T-helper 1 cell (primary cell): ENCODE measurements at places on chromosomes 7 and 10.

DNA sequence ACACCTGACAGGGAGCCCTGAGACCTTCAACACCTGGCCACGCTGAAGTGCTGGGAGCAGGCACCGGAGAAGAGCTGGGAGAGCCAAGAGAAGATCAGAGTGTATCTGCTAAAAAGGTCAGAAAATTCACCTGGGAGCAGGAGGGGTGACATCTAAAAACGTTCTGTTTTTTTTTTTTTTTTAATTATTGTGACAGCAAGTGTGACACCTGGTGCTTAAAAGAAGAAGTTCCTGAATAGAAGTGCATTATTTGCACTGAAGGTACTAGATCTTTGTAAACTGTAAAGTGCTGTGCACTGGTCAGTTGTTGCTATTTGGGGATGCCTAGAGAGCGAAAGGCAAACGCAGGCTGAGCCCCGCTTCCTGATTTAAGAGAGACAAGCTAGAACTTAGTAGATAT lies 422.0 kb downstream of the PLXNA4 start:
- DNase-seq: no peak

GRCh38 chr10:109978481-109978880 lies 29.3 kb upstream of the ADD3 start:
- DNase-seq: peak; percentile 55

DNA sequence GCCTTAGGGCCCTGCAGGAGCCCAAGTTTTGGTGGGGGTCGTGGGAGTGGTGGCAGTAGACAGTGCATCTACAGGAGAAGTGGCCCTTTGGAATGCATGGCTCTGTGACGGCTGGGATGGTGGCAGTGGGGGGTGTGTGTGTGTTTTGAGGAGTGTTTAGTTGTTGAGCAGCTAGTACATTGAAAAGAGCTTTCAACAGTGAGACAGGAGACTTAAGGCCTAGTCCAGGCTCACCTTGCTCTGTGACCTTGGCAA lies 27.1 kb downstream of the ZNF775 start:
- DNase-seq: no peak

- no peak for DNase-seq
These were observed 91.5 kb downstream of the MYO3A start for GRCh38 chr10:26025523-26025922.

DNA sequence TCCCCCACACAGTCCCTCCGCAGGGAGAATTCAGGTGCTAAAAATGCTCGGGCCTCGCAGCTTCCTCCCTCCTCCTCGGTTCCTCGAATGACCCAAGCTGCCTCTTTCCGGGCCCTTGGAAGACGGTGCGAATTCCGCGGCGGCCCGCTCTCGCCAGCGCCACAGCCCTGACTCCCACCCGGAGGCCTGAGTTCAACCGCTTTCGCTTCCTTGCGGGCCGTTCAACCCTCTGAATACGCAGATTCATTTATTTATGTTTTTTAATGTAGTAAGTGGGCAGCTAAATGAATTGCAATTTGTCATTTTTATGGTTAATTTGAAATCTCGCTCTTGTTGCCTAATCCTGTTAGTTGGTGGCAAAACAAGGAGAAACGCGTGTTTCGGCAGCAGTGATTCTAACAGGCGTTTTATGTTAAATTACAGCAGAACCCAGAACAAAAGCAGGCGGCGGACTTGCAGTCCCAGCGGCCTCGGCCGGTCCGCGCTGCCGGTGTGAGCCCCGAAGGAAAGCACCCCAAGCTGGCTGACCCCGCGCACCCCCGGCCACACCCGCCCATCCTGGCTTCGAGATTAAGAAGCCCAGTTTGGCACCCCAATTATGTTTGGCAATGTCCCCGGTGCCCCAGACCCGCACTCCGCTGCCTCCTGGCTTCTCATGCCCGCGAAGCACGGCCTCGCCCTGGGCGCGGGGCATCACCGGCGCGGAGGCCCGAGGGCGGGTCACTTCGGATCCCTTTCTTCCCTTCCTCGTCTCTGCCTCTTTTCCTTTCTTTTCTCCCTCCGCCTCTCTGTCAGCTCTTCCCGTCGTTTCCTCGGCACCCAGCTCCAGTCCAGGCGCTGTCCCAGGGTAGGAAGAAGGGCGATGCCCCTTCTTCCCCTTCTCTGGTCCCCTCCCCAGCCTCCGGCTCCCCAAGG lies 75.9 kb downstream of the INSIG1 start:
- no peak for DNase-seq

GRCh38 chr10:86450806-86451603 lies 70.6 kb downstream of the WAPL start:
- no peak for DNase-seq

GRCh38 chr10:124267231-124267885 lies 151.4 kb downstream of the OAT start:
- no peak for DNase-seq

GRCh38 chr7:118918556-118918955 lies 694.1 kb downstream of the ANKRD7 start:
- DNase-seq: no peak

DNA sequence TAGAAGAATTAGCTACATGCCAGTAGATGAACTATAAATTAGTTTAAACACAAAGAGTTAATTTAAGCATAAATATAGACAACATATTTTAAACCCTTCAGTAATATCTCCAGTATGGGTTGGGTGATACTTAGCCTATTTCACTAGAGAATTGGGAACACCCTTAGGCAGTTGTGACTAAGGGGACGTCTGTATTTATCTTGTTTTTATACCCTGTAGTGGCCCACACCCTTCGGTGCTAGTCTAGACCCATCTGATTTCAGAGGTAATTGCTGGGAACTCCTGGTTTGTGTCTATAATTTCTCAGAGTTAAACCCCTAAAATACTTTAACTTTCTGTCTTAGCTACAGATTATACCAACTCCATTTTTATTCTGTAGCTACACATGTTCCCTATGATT lies 11.5 kb upstream of the STEAP4 start:
- no peak for DNase-seq

- DNase-seq: no peak
These were observed 170.8 kb downstream of the CHN2 start for GRCh38 chr7:29365423-29365822.

DNA sequence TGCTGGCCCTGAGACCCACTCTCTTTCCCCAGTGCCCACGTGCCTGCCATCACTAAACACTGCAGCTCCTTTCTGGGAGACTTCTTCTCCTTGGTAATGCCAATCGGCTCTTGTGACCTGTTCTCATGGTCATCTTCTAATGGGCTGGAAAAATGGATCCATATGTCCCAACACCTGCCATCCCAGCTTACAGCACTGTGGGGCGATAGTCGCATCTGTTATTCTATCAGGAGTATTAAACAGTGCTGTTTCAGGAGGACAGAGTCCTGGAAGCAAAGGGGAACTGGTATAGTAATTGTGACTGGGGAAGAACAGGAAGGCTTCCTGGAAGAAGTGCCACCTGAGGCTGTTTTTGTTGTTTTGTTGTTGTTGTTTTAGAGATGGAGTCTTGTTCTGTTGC lies 411.2 kb downstream of the GLRX3 start:
- no peak for DNase-seq

GRCh38 chr10:88038268-88038667 lies 174.8 kb downstream of the PTEN start:
- DNase-seq: no peak

GRCh38 chr10:88731296-88731695 lies 25.2 kb downstream of the LIPK start:
- DNase-seq: no peak

GRCh38 chr10:132062641-132063390 lies 2.9 kb upstream of the JAKMIP3 start:
- no peak for DNase-seq

GRCh38 chr10:107966826-107967225 lies 802.3 kb upstream of the SORCS1 start:
- no peak for DNase-seq

DNA sequence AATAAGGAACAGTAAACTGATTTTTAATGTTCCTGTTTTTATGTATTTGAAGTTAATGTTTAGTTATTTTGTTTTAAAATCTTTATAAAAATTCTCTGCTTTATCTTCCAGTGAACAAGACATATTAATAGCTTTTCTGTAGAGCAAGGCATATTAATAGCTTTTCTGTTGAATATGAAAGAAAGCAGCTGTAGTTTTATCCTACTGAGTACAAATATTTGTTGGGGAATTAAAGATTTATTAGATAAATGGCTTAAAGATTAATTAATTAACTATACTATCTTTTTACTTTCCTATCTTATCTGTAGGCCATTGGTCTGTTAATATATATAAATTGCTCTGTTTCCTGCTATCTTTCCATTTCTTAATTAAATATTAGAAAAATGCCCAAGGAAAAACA lies 299.6 kb downstream of the ADK start:
- no peak for DNase-seq

DNA sequence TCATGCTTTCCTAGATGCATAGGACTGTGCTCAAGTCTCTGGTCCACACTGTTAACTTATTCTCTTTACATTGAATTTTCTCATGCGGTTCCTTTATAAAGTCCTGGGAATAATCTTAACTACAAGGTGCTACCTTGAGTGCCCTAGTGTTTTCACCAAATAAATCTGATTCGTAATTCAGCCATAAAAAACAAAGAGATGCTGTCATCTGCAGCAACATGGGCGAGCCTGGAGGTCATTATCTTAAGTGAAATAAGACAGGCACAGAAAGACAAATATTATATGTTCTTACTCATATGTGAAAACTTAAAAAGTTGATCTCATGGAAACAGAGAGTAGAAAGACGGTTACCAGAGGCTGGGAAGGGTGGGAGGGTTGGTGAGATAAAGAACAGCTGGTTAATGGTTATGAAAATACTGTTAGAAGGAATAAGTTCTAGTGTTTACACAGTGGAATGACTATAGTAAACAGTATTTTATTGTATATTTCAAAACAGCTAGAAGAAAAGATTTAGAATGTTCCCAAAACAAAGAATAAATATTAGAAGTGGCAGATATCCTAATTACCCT lies 38.3 kb downstream of the NT5C3A start:
- DNase-seq: no peak

- no peak for DNase-seq
These were observed 420.4 kb upstream of the SEMA3A start for GRCh38 chr7:84614821-84615501.

DNA sequence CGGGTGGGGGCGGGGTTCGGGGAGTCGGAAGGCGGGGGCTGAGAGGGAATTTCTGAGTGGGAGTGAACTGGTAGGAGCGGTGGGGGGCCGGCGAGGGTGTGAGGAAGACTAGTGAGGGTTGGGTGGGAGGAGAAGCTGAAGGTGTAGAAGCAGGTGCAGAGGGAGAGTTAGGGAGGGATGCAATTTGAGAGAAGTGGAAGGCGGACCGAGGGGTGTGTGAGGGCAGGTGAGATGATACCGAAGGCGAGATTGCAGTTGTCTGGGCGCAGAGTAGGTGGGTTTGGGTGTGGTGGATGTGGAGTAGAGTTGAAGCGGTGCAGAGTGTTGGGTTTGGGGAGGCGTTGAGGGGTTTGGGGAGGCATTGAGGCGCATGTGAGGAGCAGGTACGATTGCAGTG lies 643 bp downstream of the KAT6B start:
- DNase-seq: no peak

DNA sequence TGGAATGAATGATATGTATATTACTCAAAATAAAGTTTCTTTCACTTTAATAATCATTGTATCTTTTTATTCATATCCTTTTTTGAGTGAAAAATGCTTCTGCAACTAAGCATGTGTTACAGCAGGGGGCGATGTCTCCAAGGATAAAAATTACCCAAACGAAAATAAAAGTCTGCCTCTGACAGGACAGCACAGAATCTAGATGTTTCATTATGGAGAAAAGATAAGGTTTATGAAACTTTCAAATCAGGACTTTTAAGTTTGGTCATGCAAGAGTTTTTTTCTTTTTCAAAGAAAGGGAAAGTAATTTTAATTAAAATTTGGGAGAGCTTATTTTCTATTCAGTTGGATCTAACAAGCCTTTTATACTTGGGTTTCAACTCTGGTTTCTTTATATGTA lies 48.4 kb downstream of the TES start:
- peak; percentile 33 for DNase-seq

GRCh38 chr7:113113912-113114311 lies 4.4 kb downstream of the SMIM30 start:
- DNase-seq: peak; percentile 15

- DNase-seq: no peak
These were observed 201.8 kb downstream of the DYNC1I1 start for GRCh38 chr7:95974108-95974507.

DNA sequence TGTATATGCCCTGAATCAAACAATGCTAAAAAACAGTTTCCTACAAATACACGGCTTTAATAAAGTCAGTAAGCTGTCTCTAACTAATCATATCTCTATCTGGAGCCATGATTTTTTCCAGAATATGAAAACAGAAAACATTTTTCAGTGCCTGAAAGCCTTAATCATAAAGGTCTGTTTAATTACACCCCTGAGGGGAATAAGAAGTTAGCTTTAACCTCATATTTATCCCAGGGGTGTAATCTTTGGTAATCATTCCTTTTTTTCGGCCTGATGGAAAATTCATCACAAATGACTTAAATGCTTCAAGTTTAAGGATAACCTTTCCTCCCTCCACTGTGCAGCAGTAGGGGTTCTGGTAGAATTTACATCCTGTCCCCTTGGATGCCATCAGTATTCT lies 124.2 kb downstream of the ATE1 start:
- no peak for DNase-seq

- DNase-seq: no peak
These were observed 66.3 kb upstream of the CAV2 start for GRCh38 chr7:116433246-116433645.

DNA sequence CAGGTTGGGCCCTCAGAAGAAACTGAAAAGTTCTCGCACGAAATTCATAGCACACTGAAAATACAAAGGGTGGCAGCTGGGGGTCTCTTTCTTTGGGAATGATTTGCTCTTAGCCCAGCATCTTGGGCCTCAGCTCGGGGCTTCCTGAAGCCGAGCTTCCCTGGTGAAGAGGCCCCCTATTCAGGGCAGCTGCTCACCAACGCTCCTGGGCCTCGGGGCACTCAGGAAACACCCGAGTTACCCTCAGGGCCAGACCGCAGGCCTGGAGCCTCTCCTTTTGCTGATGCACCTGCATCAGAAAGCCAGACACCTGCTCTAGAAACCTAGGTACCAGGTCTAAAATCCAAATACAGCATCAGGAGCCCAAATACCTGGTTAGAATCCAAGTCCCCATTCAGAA lies 85.5 kb downstream of the PTPRE start:
- DNase-seq: no peak

DNA sequence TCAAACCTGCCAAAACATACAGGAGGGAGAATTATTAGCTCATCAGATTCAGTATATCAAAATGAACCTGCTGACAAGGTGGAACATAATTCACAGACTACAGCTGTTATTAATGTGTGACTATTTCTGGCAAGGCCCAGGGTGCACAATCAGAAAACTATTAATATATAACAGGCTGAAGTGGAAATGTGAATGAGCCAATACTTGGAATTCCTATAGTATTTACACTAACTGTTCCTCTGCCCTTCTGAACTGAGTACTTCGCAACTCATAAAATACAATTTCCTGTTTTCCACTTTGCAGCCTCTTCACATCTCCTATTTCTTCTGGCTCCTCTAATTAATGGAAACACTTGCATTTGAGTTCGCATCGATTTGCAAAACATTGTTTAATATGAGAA lies 330.8 kb downstream of the DPP6 start:
- no peak for DNase-seq

- no peak for DNase-seq
These were observed 60.6 kb downstream of the INSIG1 start for GRCh38 chr7:155358066-155358947.

GRCh38 chr10:62098278-62099121 lies 170.1 kb downstream of the RTKN2 start:
- DNase-seq: no peak

- DNase-seq: no peak
These were observed 63.2 kb upstream of the FHIP2A start for GRCh38 chr10:114758331-114758730.

- DNase-seq: no peak
These were observed 28.2 kb downstream of the UBE2H start for GRCh38 chr7:129924602-129925001.

- DNase-seq: no peak
These were observed 220.0 kb downstream of the KIF20B start for GRCh38 chr10:89921403-89921802.
